HepG2 (cell line): ENCODE measurements at places on chromosomes 1 and 21. TPM values are rescaled to one million over a fixed set of nuclear protein-coding genes. Genes with fewer than 3 reads are reported as not detected.

HSPA6 gene
- total RNA-seq, result not detected in 2 replicates

GRCh38 chr1:155984341-155984740, 6.0 kb upstream of the ARHGEF2 start:
- DNase-seq, result no peak

CRYAA gene
- total RNA-seq, result 5.2 and 5.6 TPM in 2 replicates

GRCh38 chr1:216892581-216893160, 169.4 kb upstream of the ESRRG start:
- DNase-seq, result no peak

GRCh38 chr1:103517380-103518047, 8.0 kb upstream of the RNPC3 start:
- DNase-seq, result no peak

FALEC gene
- 0.71 TPM in 1 of 2 replicates, not detected in the other for total RNA-seq

GRCh38 chr1:215730600-215730999, 163.5 kb downstream of the KCTD3 start:
- no peak for DNase-seq

- DNase-seq, result no peak
Measured at GRCh38 chr1:54604572-54605370, 18.6 kb downstream of the FAM151A start.

DNA sequence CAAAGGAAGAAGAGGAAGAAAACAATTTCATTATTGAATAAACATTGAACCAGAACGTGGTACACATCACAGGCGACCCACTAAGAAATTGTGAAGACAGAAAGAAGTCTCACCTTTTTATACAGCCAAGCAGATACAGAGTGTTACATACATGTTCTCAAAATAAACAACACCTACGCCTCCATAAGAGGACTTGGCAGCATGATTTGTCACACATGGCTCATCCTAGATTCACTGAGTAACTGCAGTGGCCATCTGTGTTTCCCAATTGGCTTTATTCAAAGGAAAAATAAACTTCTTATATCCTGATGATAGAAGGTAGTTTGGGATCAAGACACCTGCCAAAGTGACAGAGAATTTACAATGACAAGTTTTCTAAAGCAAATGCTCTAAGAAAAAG, 7.6 kb upstream of the KRTAP19-8 start:
- no peak for DNase-seq

CIART gene
- not detected in 2 replicates for total RNA-seq

- no peak for DNase-seq
Measured at GRCh38 chr1:62599044-62599443, 1.7 kb downstream of the ANGPTL3 start.

DIRAS3 gene
- not detected in 2 replicates for total RNA-seq

EPHB2 gene
- total RNA-seq, result 0.11 TPM in 1 of 2 replicates, not detected in the other

ERVH48-1 gene
- not detected in 2 replicates for total RNA-seq

GRCh38 chr1:244006961-244007360, 44.1 kb upstream of the ZBTB18 start:
- DNase-seq, result no peak

DNA sequence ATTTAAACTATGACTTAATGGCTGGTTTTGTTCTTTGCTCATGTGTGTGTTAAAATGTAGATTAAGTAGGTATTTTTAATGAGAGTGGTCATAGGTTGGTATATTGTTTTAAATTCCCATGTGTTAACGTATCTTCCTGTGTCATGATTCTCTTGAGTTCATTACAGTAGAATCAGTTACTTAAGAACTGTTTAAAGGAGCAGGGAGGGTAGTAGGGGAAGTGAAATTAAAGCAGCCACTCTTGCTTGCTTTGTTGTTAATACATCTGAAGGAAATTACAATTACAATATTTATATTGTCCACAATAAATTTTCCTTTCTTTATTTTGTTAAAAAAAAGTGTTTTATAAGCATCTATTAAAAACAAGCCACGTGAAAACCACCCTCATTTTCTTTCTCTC, 119.2 kb upstream of the KIAA1614 start:
- no peak for DNase-seq

CD164L2 gene
- not detected in 2 replicates for total RNA-seq

GRCh38 chr1:95022644-95022926, 50.2 kb downstream of the ALG14 start:
- DNase-seq, result no peak

TRIM45 gene
- total RNA-seq, result 1.5 and 1.9 TPM in 2 replicates

GRCh38 chr1:53617382-53617781, 121.6 kb downstream of the GLIS1 start:
- DNase-seq, result no peak

RAB42 gene
- total RNA-seq, result 10.3 and 10.4 TPM in 2 replicates

OSCP1 gene
- total RNA-seq, result 0.60 and 0.86 TPM in 2 replicates

DNA sequence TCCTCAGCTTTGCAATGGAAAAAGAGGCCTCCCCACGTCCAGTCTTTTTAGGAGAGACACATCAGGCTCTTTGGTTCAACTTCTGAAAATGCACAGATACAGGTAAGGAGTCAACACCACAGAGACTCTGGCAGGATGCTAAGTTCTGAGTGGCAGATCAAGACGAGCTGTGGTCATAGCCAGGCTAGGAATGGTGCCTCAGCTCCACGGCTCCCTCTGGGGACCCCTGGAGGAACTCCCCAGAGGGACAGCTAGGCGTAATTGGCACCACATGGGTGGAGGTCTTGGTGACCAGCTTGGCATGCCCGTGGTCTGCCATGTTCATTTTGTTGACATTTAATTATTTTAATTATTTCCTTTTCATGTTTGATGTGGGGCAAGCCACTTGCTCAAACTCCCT, 206.1 kb downstream of the KAZN start:
- no peak for DNase-seq

DNA sequence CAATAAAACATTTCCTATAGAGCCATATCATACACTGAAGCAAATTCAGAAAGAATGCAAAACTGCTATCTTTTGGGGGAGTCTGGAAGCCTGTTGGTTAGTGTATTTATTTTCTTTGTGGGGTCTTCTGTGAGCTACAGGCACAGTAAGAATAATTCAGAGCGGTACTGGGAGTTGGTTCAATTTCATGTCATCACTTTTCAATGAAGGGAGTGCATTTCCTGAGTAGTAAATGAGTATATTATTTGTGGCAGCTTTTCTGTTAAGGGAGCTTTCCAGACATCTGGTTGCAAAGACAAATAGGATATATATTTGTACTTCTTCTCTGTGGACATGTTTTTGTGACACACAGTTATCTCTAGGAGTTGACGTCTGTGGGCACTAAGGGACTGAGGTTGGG, 130.6 kb downstream of the HUNK start:
- DNase-seq, result no peak

- DNase-seq, result peak; percentile 50
Measured at GRCh38 chr1:235093013-235093695, 35.5 kb downstream of the TOMM20 start.

DFFB gene
- total RNA-seq, result 8.7 and 9.3 TPM in 2 replicates

GRCh38 chr1:38326856-38327255, 280.3 kb upstream of the POU3F1 start:
- DNase-seq, result no peak
